Myometrial cell (primary cell): ENCODE measurements at places on chromosomes 7 and 10. TPM values are rescaled to one million over a fixed set of nuclear protein-coding genes. Genes with fewer than 3 reads are reported as not detected.

BTBD16 gene
- total RNA-seq = not detected in 2 replicates

MARCHF5 gene
- 7.8 and 9.8 TPM in 2 replicates for total RNA-seq

PRSS37 gene
- total RNA-seq = not detected in 2 replicates

PTPN20 gene
- total RNA-seq = 0.29 and 0.35 TPM in 2 replicates

HECTD2 gene
- total RNA-seq = 3.7 and 3.9 TPM in 2 replicates

TUBAL3 gene
- not detected in 2 replicates for total RNA-seq

NPY4R2 gene
- total RNA-seq = not detected in 2 replicates

MXI1 gene
- 2.7 and 6.3 TPM in 2 replicates for total RNA-seq

OR2A5 gene
- total RNA-seq = not detected in 2 replicates

MBL2 gene
- not detected in 2 replicates for total RNA-seq

CYP2C19 gene
- total RNA-seq = not detected in 2 replicates

EN2 gene
- not detected in 2 replicates for total RNA-seq

SUGCT gene
- 1.7 and 5.0 TPM in 2 replicates for total RNA-seq

SLC26A4 gene
- total RNA-seq = under 0.01 and 0.18 TPM in 2 replicates

VGF gene
- 0.53 and 1.2 TPM in 2 replicates for total RNA-seq

CALHM3 gene
- not detected in 2 replicates for total RNA-seq

ZDHHC16 gene
- 65.4 and 83.3 TPM in 2 replicates for total RNA-seq

LAMB1 gene
- total RNA-seq = 154 and 167 TPM in 2 replicates

ANKRD61 gene
- total RNA-seq = not detected in 2 replicates

SNCG gene
- total RNA-seq = 16.1 and 25.4 TPM in 2 replicates

PIK3CG gene
- total RNA-seq = under 0.01 TPM in 1 of 2 replicates, not detected in the other
